ENCODE measurements at places on chromosomes 12 and 14.
A peak's percentile ranks its signal among the peaks of the same experiment; 100 is the strongest.

DNA sequence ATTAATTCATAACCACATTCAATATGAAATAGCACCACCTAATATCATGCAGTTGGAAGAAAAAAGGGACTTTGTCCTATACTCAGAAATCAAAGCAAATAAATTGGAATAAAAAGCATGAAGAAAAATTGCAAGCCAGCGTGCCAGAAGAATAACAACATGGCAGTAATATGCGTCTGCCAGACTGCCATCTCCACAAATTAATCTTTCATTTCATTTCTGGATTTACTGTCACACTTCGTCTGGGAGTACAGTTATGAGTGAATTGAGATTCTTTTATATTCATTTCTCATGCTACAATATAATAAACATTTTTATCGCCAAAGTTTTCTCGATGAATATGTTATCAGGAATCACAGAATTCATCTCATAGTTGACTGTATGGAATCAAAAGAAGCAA, 1327.7 kb upstream of the SEL1L start:
- no peak for DNase-seq

DNA sequence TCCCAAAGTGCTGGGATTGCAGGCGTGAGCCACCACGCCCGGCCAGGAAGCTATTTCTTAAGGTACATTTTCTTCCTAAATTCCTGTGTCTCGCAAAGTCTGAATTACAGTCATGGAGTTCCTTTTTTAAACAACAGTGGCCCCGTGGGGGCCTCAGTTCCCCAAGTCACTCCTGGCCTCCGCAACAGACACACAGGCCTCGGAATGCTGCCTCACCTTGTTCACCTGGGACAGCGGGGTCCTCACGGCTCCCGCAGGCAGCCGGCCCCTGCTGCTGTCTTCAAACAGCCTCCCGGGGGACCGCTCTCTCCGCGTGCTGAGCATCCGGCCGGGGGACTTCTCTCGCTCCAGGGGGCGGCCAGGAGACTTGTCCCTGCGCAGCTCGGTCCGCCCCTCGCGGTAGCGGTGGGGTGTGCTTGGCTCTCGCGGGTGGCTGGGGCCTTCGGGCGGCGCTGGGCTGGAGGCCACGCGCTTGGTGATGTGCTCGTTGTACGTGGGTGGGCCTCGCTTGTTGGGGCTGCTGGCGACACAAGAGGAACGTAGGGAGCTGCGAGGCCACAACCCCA, 22.1 kb downstream of the PRKAB1 start:
- no peak for DNase-seq

- no peak for DNase-seq
Observed at GRCh38 chr14:36915081-36915480, 253.4 kb downstream of the PAX9 start.

- DNase-seq, result no peak
Observed at GRCh38 chr12:63152321-63152700, 1.3 kb upstream of the AVPR1A start.

DNA sequence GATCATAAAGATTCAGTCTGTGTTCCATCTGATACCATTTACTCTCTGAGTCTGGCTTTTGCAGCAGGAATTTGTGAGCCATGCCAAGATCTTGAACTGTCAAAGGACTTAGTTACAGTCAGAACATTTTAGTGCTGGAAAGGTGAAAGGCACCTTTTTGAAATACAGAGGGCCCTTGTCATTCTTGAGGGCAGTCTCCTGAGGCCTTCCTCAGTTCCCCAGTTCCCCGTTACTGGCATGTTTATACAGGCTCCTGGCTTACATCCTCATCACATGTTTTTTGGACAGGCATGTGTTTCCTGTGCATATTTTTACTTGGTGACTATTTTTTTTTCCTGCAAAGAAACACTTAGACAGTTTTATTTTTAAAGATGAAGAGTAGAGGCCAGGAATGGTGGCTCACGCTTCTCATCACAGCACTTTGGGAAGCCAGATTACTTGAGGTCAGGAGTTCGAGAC, 21.0 kb downstream of the CFAP54 start:
- no peak for DNase-seq

DNA sequence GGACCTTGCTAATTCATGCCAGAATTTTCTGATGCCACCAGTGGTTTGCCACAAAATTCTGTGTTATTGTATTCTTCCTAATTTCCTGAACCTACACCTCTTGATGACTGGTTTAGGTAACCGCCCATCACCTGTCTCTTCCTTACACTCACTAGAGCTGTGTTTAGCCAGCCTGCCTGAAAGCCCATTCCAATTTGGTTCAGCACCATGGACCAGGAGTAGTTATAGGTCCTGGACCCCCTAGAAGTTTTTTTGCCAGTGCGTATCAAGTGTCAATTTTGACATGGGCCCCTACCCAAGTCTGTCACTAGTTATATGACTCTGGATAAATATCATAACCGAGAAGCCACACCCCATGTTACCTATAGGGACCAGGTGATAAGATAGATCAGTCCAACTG, 94.0 kb upstream of the NAP1L1 start:
- no peak for DNase-seq

- DNase-seq, result no peak
Observed at GRCh38 chr14:92813201-92813600, 19.1 kb downstream of the GOLGA5 start.

GRCh38 chr14:66918527-66918926, 270.7 kb upstream of the GARIN2 start:
- DNase-seq, result no peak

DNA sequence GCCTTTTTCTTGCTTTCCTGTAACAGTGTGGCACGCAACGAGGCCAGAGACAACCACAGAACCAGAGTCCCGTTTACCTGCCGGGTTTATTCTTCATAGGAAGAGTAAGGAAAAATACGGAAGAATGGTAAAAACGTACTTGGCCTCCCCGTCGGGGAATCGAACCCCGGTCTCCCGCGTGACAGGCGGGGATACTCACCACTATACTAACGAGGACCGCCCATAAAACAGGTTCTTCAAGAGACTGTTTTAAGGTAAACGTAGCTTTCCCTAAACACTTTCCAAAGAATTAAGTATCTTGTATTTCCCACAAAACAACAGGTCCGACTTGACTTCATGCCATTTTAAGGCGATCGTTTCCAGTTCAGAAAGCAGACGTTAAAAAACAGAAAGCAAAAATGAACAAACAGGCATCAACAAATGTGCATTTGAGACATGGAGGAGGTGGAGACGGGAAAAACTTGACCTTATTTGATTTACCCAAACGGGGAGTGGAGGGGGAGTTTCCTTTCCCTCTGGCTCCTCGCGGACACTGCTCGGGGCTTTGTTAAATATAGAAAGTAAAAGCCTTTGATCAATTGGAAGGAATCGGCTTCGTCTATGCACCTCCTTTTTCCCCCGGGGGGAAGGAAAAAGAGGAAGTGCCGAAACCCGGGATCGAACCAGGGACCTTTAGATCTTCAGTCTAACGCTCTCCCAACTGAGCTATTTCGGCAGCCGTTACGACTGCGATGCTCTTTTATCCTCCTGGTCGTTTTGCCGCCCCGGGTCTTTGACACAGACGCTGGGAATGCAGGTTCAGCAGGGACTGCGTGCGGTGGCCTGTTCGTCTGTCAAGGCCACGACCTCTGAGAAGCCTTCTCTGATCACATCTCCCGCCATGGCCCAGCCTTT, 13.0 kb upstream of the UBC start:
- peak; percentile 97 for DNase-seq

- no peak for DNase-seq
Observed at GRCh38 chr12:111741235-111741812, 25.4 kb upstream of the ALDH2 start.

GRCh38 chr14:23608454-23608853, 27.7 kb upstream of the DHRS2 start:
- DNase-seq, result no peak

GRCh38 chr12:70449753-70450341, 83.8 kb downstream of the KCNMB4 start:
- DNase-seq, result no peak

- DNase-seq, result no peak
Observed at GRCh38 chr14:63759456-63759855, 31.6 kb upstream of the SGPP1 start.

DNA sequence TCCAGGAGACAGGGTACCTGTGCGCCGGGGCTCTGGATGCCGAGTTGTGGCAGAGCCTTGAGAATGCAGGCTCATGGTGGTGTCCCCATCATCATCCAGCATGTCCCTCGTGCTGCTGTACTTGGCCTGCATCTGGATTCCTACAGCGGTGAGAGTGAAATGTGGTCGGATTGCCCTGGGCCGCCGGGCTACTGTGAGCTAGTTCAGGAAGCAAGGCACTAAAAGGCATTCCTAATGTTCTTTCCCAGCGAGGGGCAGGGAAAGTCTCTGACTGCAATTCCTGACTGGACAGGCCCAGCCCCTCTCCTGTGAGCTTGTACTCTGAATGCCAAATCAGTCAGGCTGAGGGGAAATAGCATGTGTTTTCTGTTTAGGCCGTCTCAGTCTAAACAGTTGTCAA, at the start of gene CLEC1A:
Gene CLEC1A, minus strand, starts transcription at position 195 of the 400 bp plus-strand sequence. Its CDS starts 63 bp downstream, at position 132.
- no peak for DNase-seq

DNA sequence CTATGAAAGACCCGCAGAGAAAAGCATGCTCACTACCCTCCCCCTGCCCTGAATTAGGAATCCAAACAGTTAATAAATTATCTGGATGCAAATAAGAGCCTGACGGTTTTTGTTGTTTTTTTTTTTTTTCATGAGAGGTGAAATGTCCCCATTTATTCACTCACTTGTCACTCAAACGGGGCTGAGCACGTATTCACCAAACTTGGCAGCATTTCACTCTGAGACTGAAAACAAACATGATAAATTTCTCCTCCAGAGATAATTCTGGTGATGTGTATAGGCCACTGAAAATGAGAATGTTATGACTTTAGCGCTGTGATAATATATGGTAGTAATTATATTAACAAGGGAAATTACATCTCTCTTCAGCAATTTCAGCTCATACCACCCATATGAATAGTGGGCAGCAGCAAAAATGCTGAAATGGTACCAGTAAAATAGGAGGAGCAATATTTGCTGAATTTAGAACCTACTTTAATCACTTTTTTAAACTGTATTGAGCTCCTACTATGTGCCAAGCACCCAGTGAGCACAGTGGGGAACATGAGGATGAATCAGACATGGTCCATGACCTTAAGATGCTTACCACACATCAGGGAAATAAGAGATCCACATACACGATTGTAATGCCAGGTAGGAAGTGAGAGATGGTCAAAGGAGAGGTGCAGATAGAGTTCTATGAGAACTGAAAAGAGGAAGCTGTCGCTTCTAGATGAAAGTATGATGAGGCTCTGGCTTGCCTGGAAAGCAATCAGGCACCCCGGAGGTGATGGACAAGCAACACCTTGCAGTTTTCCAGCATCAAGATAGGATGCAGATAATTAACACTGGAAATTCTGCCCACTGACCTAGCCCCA, 286.5 kb upstream of the TMPO start:
- DNase-seq, result no peak

Data from activated CD4-positive, alpha-beta T cell treated with anti-CD3 and anti-CD28 coated beads, Interleukin-2, amount 50 U/mL, for 48 hours (primary cell).